NCI-H1092 (cell line): ENCODE measurements at places on chromosomes 2 and 18.

DNA sequence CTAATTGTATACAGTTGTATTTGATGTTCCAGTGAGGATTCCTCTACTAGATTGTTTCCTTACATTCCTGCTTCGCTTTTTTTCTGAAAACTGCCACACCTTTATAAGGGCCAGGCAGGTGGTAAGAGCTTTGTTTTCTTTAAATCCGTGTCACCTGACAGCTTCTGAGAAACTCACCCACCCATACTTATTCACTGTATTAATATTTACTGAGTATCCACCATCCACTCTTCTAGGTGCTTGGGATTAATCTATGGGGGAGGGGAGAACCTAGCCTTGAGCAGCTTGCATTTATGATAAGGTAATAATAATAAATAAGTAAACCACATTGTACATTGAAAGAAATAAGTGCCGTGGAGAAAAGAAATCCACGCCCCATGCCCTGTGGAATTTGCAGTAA is 174.7 kb upstream of the AGAP1 start:
- no peak for DNase-seq

DNA sequence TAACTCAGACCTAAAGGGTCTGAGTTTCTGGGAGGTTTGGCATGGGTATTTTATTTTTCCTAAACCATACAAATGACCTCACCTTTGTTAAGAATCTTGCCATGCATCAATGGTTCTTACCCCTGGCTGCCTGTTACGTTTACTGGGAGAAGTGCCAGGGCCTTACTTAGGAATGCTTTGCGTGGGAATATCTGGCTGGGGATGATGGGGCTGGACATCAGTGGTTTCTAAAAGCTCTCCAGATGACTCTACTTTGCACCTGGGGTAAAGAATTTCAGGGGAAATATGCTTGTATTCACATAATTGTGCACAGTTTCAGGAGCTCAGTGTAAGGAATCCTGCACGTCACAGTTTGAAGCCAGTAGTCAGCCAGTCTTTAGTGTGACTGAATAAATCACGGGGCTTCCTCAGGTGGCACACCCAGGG is 18.2 kb upstream of the DAW1 start:
- peak; percentile 33 for DNase-seq

DNA sequence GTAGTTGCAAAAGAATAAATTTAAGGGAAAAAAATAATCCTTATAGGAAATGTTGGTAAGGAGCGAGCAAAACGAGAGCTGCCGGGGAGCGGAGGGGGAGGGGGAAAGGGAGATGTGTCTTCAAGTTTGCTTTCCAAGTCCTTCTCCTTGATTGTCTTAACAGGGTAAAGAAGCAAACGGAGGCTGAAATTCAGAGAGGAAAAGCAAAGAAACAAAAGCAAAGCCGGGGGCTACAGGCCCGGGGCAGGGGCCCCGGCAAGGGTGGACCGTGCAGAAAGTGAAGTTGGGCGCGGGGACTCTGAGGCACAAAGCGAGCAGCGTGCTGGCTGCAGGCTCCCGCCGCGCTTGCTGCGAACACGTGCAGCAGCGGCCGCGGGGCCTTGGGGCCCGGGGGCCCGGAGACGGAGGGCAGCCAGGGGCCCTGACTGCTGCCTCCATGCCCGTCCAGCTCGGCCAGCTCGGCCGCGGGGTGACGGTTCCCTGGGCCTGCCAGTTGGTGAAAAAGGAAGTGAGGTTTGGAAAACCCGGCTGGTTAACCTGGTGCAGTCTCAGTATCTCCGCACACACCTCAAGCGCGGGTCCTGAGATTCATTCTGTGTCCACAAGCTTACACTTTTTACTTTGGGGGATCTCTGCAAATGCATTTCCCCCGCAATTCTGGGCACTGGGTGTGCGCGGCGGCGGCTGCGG is 4.1 kb downstream of the BCL11A start:
- DNase-seq = peak; percentile 28

GRCh38 chr18:2559249-2559648 is 12.1 kb downstream of the METTL4 start:
- no peak for DNase-seq

DNA sequence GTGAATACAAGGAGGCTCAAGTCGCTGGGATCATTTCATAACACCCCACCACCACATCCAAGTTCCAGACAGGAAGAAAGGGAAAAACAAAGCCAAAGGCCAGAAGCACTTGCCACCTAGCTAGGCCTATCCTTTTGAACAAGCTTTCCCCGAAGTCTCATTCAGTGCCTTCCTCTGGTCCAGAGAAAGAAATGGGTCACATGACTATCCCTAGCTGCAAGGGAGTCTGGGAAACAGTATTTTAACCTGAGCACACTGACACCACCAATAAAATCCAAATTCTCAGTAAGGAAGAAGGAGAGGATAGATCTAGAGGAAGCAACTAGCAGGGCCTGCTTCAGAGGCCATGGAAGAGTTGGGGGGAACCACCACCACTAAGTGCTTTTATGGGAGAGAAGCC is 91.2 kb downstream of the POLR1A start:
- no peak for DNase-seq

- DNase-seq = no peak
Observed at GRCh38 chr18:47970664-47971531, 40.4 kb upstream of the SMAD2 start.

- DNase-seq = no peak
Observed at GRCh38 chr2:119809339-119810048, 49.8 kb downstream of the PTPN4 start.

GRCh38 chr2:7077660-7078267 is 160.6 kb downstream of the RNF144A start:
- DNase-seq = no peak
